SIG-M5 (cell line): ENCODE measurements at places on chromosomes 6 and 20.

GRCh38 chr6:3349388-3350251 lies 90.9 kb downstream of the PSMG4 start:
- DNase-seq = no peak

- DNase-seq = no peak
Observed at GRCh38 chr6:137892271-137892708, 25.2 kb downstream of the TNFAIP3 start.

DNA sequence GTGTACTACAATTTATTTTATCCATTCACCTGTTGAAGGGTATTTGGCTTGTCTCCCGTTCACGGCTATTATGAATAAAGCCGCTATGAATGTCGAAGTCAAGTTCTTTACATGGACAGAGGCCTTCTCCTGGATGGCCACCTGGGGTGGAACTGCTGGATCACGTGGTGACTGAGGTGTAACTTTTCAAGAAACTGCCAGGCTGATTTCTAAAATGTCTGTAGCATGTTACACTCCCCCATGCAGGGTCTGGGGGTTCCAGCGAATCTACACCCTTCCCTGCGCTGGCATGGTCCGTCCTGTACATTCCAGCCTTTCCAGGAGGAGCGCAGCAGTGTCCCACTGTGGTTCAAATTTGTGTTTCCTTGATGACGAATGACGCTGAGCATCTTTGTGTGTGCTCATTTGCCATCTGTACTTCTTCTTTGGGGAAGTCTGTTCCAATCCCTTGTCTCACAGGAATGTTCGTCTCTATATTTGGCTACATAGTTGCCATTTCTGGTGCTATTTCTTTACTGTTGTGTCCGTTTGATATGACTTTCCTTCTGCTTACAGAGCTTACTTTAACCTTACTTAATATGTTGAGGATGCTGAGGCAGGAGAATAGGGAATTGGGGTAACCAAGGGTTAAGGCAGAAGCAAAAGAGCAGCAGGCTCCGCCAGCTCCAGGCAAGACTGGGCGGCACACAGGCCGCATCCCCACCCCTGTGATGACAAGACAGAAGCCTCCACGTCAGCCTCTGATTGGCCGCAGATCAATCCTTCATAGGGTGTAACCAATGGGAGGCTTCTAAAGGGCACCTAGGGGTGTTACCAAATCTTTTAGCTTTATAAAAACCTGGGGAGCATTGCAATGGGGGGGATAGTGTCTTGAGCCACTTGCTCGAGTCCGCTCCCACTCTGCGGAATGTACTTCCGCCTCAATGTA lies 106.6 kb downstream of the TAF4 start:
- no peak for DNase-seq

DNA sequence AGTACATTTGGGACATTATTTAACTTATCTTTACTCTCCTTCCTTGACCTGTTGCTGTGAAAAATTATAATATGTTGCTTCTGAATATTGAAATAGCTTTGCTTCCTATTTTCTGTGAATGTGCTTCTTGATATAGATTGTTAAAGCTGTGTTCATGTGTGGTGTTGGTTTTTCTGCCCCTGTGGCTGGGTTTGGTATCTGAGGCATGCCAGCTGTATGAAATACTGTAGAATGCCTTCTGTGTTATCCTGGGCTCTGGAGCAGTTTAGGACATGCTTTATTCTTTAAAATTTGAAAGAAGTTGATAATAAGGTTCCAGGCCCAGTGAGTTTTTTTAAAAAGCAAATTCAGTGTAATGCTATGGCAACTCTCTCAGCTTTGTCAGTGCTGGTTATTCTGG lies 71.7 kb downstream of the HIVEP1 start:
- DNase-seq = no peak

DNA sequence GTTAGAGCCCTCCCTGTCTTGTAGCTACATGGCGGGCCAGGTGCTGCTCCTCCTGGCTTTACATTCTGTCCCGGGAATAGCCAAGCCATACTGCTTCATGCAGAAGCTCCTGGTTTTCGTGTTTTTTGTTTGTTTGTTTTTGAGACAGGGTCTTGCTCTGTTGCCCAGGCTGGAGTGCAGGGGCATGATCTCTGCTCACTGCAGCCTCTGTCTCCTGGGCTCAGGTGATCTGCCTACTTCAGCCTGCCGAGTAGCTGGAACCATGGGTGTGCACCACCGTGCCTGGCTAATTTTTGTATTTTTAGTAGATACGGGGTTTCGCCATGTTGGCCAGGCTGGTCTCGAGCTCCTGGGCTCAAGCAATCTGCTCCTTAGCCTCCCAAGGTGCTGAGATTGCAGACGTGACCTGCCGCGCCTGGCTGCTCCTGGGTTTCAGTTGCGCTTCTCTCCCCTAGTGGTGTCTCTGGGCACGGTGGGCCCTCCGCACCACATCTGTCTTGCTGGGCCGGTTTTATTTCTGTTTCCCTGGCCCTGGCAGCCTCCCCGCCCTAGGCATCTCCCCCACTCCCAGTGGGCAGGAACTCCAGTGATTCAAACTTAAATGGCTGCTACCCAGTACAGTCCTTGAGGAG lies 12.9 kb downstream of the CDYL start:
- DNase-seq = no peak

- no peak for DNase-seq
Observed at GRCh38 chr20:16821211-16822089, 73.3 kb downstream of the OTOR start.

GRCh38 chr6:18306977-18307376 lies 42.6 kb upstream of the DEK start:
- no peak for DNase-seq

DNA sequence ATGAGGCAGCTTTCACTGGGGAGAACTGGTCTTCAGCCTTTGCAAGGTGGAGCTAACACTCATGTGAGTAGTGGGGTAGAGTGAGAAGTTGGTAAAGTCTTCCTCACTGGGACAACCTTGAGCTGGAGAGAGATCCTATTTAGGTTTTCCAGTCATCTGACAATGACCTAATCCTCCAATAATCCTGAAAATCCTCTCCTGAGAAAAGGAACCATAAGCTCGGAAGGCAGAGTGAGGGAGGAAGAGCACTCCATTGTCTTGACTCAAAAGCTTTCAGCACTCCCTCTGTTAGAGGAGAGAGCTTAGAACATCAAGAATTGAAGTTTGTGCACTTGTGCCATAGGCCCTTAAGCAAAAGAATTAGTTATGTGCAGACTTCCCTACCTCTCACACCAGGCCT lies 77.8 kb downstream of the TRAM2 start:
- no peak for DNase-seq

- no peak for DNase-seq
Observed at GRCh38 chr6:28940858-28941683, 17.3 kb upstream of the TRIM27 start.

DNA sequence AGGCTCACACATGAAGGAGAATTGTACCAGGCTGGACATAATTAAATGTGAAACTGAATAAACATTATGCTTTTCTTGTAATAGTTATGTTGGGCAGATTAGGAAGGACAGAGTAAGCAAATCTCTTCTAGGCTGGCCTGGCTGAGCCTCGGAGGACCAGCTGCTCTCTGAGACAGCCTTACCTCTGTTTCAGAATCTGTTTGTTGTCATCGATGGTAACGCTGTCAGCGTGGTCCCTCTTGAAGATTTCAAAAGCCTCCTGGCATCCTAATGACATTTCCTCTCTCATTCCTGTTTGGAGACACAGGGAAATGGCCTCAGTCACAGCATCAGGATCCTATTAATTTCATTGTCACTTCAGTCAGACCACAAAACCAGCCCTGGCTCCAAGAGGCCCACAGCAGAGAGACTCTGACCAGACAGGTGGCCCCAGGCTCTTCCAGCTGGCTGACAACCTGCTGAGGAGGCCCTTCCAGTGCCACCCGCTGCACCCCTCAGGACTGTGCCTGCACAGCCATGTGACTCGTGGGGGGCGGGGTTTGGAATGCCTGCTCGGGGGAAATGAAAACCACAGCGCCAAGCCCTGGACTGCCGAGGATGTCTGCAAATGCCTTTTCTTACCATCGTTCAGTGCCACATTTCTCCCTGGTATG lies 108.5 kb upstream of the KCNK16 start:
- no peak for DNase-seq

GRCh38 chr6:33786736-33787135 lies 2.2 kb downstream of the LEMD2 start:
- DNase-seq = no peak

DNA sequence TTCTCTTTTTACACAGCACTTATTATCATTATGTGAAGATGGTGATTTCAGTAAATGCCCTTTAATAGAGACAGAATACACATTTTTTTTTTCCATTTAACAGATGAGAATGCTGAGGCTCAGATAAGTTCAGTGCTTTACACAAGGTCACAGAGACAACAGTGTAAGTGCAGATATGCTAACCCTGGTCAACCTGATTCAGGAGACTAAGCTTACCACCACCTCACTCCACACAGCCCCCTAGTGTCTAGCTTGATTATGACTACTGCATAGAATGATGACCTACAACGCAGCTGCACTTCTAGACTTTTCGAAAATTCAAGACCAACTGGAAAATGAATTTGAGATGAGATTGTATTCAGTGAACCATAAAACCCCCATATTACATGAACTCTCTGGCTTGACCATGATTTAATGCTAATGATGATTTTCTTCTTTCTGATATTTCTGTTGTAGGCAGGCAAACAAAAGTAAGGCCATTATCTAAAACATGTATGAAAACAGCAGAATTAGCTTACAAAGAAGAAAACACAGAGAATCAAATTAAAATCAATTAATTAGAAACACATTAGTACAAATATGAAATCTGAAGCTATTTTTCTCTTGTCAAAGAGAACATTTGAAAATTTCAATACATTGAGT lies 212.1 kb upstream of the PHACTR1 start:
- no peak for DNase-seq

- no peak for DNase-seq
Observed at GRCh38 chr6:16471222-16471909, 233.0 kb downstream of the GMPR start.

DNA sequence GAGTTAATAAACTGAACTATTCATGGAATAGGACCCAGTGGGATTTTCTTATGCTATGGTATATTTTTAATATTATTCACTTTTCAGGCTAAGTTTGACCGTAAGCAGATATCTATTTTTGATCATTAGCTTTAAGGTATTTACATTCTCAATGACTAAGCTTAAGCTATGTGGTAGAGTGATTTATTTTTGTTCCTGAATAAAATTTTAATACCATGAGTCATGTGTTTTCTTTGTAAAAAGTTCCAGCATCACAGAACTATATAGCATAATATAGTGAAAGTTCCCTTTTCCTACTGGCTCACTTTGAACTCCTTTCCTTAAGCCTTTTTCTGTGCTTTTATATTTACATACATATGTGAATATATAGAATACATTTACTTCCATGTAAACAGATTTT lies 75.8 kb downstream of the BCKDHB start:
- no peak for DNase-seq

DNA sequence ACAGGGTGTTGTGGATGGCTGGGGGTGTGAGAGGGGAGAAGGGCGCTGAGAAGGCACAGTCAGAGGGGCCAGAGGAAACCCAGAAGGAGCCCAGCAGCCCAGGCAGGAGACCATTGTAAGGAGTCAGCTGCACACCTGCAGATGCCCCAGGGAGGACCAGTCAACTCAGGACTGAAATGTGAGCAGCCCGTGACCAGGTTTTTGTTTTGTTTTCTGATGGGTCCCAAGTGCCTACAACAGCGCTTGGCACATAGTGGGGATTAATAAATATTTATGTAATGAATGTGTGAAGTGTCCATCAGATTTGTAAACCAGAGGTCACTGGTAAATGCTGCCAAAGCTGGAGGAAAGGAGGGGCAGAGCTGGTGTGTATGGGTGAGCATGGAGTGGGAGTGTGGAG lies 30.2 kb downstream of the TRAM2 start:
- no peak for DNase-seq

DNA sequence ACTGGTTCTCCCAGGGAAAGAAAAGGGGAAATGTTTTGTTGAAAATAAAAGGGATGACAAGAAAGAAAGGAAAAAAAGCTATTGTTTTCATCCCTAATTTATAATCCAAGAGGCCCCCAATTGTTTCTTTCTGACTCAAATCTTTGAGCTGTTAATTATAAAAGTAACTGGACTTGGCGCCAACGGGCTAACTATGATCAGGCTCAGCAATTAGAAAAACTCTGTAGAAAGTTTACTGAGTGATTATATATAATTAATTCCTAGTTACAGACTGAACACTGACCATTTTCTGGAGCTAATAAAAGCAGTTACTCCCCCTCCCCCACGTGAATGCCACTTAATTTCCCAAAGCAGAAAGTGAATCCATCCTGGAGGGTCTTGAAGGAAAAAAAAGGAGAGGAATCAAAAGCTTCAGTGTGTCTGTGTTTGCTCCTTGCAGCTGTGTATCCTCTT lies 3.2 kb downstream of the ZMYND8 start:
- no peak for DNase-seq

DNA sequence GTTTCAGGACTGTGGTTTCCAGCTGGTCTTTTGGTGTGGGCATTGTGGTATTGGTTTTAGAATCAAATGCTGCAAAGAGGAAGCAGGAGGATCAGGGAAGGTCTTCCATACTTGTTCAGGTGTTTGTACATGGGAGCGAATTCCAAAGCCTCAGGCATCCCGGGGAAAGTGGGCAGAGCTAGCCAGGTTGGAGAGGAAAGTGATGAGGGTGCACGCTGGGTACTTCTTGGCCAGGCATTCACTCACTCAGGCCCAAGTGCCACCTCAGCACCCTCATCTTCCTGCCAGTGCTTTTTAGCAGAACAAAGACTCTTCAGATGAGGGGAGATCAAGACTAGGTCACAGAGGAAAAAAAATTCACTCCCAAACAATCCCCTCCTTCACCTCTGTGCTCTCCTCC lies 241.1 kb upstream of the TBX18 start:
- DNase-seq = no peak

- DNase-seq = no peak
Observed at GRCh38 chr20:50930139-50930975, 880 bp downstream of the ADNP start.

GRCh38 chr20:40233406-40233805 lies 455.6 kb downstream of the MAFB start:
- DNase-seq = no peak

- no peak for DNase-seq
Observed at GRCh38 chr20:47950124-47950912, 165.0 kb upstream of the SULF2 start.

GRCh38 chr6:135801755-135802465 lies 49.6 kb upstream of the PDE7B start:
- DNase-seq = no peak

DNA sequence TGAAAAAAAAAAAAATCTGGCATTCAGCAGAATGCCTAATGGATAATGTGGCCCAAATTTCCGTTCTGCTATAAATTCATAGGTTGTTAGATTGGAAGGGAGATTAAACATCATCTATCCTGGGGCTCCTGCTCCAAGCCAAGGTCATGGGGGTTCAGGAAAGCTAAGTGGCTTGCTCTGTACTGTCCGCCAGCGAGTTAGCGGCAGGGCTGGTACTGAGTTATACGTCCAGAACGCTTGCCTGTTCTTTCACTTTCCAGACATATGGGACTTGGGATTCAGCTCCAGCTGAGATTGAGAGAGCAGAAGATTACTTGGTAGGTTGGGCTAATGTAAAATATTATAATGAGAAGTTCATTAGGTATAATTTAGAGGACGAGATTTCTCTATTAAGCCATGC lies 858 bp downstream of the RWDD1 start:
- no peak for DNase-seq
